ENCODE measurements at places on chromosomes 6 and 20.

DNA sequence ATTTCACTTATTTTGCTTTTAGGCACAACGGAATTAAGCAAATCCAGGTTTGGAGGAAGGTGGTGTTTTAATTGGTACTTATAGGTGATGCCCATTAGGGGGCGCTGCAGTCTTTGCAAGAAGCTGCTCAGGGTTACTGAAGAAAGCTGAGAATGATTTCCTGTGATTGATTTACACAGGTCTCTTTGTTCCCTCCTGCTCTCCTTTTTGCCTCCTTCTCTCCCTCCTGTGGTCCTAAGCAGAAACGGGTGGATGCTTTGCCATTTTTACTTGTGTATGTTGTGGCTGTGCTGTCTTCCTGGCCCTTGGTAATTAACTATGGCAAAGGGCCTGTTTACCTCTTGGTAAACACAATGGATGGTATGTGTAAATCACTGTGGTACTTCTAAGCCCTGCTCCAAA lies 97.8 kb downstream of the ANKS1A start:
- peak; percentile 47 for DNase-seq

- no peak for DNase-seq
These were observed 28.8 kb downstream of the IMPG1 start for GRCh38 chr6:76043690-76044089.

GRCh38 chr20:11792568-11792953 lies 125.1 kb upstream of the BTBD3 start:
- no peak for DNase-seq

DNA sequence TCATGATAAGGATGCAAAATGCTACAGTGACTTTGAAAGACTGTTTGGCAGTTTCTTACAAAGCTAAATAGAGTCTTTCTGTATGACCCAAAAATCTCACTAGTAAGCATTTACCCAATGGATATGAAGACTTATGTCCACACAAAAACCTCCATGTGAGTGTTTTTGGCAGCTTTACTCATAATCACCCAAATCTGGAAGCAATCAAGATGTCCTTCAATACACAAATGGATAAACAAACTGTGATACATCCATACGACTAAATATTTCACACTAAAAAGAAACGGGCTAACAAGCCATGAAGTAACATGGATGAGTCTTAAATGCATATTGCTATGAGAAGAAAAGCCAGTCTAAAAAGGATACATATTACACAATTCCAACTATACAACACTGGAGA lies 117.2 kb downstream of the PDE10A start:
- no peak for DNase-seq

GRCh38 chr6:100305209-100305869 lies 159.4 kb downstream of the SIM1 start:
- no peak for DNase-seq

GRCh38 chr6:169793408-169793807 lies 42.0 kb downstream of the ERMARD start:
- no peak for DNase-seq

GRCh38 chr20:25246182-25246999 lies 1.5 kb upstream of the PYGB start:
- no peak for DNase-seq

DNA sequence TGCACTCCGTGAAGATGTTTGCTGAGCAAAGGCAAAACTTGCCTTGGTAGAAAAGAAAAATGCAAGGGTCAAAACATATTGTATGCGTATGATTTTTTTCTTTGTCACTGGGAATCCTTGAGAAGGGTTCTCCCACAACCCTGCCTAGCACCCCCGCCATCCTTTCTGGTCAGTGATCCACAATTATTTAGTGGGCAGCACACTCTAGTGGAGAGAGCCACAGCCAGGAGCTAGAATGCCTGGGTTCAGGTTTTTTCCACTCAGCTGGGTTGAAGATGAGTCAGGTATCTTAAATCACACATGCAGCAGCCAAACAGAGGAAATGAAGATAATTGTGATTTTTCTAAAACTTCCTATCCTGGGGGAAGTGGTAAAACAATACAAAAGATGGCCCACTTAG lies 243.1 kb downstream of the PKHD1 start:
- no peak for DNase-seq

DNA sequence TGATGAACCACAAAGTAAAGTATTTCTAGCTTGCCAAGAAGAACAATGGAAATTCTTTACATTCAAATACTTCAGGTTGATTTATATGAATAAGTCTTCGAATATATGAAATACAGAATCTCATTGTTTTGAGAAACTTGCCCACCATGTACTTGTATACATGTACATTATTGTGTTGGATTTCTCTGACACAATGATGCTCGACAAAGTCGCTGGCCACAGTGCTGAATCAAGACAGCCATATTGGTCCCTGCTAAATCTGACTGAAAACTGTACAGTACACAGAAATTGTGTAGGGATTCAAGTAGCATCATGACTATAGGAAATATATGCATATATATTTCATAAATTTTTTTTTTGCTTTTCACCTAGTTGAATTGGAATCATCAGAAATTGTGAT lies 13.1 kb upstream of the LIN28B start:
- no peak for DNase-seq

DNA sequence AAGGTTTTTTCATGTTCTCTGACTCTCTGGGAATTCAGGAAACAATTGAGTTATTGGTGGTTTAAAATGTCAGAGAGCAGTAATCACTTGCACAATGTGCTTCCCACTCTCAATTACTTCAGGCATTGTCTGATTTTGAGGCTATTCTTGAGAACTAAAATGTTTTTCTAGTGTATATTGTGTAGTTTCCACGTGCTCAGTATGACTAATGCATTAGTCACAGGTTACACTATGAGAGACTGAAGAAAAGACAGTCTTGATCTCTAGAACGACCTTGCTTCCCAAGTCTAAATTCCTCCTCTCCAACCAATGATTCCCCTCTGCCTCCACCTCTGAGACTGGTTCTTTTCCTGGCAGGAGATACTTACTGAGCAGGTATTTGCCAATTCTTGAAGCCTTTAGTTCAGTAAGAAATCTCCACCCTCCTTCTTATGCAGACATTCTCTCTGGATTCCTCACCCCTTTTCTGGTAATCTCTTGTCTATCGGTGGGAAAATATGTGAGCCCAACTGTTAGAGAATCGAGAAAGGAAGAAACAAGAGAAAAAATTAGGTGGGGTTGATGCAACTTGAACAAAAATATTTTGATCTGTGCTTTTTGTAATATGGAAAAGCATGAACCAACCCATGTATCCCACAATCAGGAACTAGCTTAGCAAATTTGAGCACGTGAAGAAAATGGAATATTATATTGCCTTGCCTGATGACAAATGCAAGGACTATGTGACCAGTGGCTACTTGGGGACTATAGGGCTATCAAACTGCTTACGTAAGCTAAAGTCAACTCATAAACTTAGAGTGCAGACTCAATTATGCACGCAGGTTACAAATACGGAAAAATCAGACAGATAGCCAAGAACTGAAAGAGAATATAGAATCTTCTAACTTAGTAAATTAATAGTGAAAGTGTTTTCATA lies 61.1 kb upstream of the SLC22A16 start:
- no peak for DNase-seq

DNA sequence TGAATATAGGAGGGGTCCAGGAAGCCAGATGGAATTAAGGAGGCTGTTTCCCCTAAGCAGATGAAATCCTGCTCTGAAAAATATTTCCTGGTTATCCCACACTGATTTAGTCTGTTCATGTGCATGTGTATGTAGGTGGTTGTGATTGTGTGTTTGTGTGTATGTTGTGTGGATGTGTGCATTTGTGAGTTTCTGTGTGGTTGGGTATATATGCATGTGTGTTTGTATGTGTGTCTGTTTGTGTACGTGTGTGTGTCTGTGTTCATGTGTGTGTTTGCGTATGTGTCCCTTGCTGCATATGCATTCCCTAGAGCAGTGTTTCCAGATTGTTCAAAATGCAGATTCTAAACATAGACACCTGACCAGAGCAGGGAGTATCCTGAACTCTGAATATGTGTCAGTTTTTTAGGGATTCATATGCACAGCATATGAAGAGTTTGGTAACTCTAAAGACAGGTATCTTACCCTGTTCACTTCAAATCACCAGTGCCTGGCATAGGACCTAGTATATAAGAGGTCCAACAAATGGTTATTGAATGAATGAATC lies 239.8 kb downstream of the MAFB start:
- no peak for DNase-seq

- DNase-seq: no peak
These were observed 46.8 kb downstream of the SUN5 start for GRCh38 chr20:32957459-32957858.

- DNase-seq: no peak
These were observed 12.4 kb upstream of the HMGN3 start for GRCh38 chr6:79246891-79247290.

GRCh38 chr6:28326371-28326948 lies 9.5 kb downstream of the ZSCAN31 start:
- no peak for DNase-seq

- no peak for DNase-seq
These were observed 113.7 kb upstream of the BCLAF1 start for GRCh38 chr6:136403110-136403980.

- DNase-seq: no peak
These were observed 2.3 kb downstream of the NR2E1 start for GRCh38 chr6:108168090-108168463.

DNA sequence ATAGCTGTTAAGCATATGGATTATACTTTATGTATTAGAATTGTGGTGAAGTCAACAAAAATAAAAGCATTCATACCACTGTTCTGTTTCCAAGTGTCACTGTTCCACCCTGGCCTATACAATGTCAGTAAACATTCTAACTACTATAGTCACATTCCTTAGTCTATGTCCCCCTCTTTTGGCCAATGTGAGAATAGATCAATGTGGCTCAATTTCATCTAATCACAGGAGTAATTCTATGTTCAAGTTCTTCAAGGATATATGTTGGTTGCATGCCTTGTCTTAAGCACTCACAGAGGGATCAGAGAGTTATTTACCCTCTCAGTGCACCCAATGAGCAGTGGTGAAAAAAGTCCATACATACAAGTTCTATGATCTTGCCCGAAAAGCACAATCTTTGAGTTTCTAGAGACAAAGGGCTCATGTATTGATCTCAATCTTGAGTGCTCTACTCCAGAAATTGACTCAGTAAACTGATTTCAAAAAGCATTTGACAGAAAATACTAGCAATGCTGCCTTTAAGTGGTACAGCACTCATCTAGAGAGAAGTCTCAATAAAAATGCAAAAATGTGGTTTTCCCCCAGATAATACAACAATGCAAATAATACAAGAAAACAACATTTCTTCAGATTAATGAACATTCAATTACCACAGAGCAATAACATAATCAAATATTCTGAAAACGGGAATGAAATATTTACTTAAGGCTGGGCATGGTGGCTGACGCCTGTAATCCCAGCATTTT lies 16.5 kb downstream of the SMLR1 start:
- no peak for DNase-seq

DNA sequence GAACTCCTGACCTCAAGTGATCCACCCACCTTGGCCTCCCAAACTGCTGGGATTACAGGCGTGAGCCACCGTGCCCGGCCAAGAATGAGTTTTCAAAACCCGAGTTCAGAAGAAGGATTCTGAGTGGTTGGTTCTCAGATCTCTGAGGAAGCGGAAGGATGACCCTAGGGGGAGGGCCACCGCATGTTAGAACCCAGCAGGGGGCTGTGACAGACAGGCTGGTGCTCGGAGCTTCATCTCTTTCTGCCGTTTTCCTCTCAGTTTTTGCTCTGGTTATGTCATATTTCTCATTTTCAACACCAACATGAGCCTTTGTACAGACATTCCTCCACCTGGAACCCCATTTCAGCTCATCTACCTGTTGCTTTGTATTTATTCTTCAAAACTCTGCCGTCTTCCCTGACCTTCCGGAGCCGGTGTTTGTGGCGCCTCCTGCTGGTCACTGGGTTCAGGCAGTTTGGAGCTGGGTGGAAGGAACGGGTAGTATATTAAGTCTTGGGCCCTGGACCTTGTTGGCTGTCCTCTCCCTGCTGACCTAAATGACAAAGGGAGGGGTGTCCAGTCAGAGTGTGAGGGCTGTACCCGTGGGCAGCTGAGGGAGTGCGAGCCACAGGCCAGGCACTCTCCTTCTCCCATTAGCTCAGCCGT lies at the start of gene DEFB123:
DEFB123 (plus strand) TSS at position 621 of the 648 bp plus-strand sequence. CDS start 67 bp downstream, outside the sequence.
- DNase-seq: no peak

DNA sequence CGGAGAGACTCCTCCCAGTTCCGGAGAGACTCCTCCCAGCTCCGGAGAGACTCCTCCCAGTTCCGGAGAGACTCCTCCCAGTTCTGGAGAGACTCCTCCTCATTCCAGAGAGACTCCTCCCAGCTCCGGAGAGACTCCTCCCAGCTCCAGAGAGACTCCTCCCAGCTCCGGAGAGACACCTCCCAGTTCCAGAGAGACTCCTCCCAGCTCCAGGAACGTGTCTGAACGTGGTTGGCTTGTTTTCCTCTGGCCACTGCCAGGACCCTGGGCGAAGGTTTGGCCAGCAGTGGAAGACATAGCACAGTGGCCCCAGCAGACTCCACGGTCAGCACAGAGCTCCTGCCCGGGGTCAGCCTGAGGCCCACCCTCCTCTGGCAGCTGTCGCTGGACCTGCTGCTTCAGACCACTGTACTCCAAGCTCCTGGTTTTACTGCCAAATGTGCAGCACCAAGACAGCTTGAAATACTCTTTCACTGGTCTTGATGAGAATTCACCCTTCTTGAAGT lies 122.3 kb upstream of the AFDN start:
- no peak for DNase-seq

GRCh38 chr20:49887251-49888211 lies 27.8 kb downstream of the SPATA2 start:
- no peak for DNase-seq

DNA sequence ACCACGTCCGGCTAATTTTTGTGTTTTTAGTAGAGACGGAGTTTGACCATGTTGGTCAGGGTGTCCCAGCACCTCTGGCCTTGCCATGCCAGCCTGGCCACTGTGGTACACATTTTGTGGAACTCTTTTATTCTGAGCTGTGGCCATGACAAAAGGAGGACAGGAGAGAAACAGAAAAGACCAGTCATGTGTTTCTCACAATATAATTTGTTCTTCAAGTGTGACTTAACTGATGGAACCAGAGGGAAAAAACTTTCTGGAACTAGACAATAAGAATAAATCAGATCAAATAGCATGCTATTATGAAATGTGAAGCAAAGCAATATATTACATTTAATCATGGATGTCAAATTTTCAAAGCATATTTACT lies 4.2 kb upstream of the RNASET2 start:
- DNase-seq: no peak

- peak; percentile 55 for DNase-seq
These were observed 108.7 kb downstream of the FYN start for GRCh38 chr6:111764238-111765175.

GRCh38 chr6:132052096-132052495 lies 100.9 kb upstream of the CCN2 start:
- DNase-seq: no peak

- no peak for DNase-seq
These were observed 321.1 kb downstream of the SYNE1 start for GRCh38 chr6:152316024-152316423.

DNA sequence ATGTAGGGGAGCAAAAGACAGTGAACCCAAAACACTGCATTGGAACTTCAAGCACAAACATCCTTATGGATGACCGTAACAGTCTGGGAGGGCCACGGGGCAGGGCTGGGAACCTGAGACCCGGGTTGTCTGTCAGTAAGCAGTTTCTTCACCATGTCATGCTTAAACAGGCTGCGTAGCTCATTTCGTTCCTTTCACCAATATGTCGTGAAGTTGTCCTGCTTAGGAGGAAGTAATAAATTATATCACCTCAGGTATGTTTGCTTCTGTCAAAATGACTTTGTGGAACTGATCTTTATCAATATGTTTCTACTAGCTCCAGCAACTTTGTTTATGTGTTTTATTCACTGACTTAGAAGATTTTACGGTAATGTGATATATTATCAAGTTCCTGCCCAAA lies 12.4 kb upstream of the MAK start:
- no peak for DNase-seq

- no peak for DNase-seq
These were observed 1.2 kb downstream of the CDC40 start for GRCh38 chr6:110181131-110182030.
